Left lobe of liver (tissue), 2 donors: ENCODE measurements at places on chromosomes 3 and 15.

DNA sequence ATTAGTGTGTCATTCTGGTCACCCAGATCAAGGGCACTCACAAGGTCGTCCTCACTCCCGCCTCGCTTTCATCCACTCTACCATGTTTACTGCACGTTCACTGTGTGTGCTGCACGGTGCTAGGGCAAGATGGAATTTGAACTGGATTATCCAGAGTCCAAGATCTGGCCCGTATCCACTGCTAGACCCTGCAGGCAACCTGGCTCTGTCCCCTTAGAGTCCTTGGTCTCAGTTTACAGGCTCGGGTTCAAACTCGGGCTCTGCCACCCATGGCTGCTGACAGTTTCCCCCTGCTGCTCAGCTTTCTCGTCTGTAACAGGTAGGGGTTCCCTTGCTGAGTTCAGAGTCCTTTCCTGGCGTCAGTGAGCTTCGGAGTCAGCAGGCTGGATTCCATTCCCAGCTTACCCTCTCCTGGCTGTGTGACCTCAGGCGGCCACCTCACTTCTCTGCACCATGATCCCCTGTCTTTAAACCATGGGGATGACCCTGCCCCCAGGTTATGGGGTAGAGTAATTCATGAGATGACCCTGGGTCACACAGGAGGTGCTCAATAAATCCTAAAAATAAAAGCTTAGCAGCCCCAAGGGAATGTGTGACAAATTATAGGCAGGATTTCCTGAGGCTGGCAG is 79.6 kb upstream of the SLC6A6 start:
- no peak for DNase-seq

DNA sequence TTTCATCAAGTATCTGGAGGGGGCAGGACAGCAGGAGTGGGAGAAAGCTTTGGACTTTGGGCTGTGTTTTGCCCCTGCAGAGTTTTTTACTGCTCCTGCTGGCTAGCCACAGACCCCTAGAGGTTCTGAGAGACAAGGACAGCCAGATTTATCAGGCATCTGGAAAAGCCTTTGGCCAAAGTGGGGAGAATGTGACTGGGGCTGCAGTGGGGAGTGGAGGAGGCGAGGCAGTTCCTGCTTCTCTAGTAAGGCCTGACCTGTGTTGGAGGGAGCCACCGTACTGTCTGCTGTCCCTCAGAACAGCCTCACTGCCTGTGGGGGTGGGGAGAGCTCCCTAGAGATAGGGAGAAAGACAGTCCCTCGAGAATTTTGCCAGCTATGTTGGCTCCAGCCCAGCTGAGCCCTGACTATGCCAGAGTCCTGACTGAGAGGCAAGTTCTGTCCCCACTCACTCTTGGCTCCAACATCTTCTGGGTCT is 2.2 kb downstream of the ALPK3 start:
- DNase-seq: peak; percentile 69

- no peak for DNase-seq
Observed at GRCh38 chr3:150495149-150495548, 51.1 kb downstream of the SERP1 start.

DNA sequence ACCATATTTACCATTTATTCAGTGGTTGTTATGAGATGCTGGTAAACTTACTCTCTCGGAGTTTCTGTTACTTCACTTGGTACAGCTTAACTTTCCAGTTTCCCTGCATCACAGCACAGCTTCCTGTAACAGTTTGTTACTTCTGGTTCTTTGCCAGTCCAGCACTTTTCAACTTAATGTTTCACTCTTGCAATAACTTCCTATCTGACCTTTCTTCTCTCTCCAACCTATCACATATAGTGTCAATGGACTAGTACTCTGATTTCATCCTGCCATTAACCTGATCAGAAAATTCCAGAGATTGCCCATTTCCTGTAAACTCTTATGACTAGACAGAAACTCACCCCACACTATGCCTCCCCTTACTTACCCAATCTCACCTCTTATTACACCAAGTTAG is 3.9 kb upstream of the ATP11B start:
- no peak for DNase-seq

DNA sequence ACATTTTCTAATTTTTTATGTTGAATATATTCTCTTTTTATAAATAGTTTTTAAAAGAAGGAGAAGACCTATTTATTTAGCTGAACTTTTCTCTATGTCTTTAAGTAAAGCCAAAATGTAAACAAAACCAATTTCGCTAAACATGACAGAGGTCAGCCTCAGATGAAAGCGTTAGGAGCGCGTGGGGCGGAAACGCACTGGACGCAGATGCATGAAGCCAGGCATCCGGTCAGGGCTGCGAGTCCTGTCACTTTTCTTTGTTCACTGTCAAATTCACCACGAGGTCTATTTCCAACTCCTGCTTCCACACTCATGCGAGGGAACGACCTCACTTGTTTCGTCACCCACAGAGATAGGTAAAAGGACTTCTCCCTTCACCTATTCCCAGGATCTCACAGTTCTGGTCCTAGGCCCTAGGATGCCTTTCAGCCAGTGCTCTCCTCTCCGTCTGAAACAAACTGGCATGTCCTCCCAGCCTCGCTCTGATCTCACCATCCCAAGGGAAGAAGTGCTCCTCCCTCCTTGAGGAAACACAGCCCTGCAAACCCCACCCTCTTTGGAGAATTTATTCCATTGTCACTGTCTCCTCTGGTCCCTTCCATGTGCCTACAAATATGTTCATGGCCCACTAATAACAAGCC is 57.9 kb downstream of the ITGB5 start:
- DNase-seq: no peak

GRCh38 chr3:152971880-152972279 is 136.9 kb downstream of the P2RY1 start:
- DNase-seq: no peak

- no peak for DNase-seq
Observed at GRCh38 chr3:159872374-159873109, 116.1 kb upstream of the IL12A start.

DNA sequence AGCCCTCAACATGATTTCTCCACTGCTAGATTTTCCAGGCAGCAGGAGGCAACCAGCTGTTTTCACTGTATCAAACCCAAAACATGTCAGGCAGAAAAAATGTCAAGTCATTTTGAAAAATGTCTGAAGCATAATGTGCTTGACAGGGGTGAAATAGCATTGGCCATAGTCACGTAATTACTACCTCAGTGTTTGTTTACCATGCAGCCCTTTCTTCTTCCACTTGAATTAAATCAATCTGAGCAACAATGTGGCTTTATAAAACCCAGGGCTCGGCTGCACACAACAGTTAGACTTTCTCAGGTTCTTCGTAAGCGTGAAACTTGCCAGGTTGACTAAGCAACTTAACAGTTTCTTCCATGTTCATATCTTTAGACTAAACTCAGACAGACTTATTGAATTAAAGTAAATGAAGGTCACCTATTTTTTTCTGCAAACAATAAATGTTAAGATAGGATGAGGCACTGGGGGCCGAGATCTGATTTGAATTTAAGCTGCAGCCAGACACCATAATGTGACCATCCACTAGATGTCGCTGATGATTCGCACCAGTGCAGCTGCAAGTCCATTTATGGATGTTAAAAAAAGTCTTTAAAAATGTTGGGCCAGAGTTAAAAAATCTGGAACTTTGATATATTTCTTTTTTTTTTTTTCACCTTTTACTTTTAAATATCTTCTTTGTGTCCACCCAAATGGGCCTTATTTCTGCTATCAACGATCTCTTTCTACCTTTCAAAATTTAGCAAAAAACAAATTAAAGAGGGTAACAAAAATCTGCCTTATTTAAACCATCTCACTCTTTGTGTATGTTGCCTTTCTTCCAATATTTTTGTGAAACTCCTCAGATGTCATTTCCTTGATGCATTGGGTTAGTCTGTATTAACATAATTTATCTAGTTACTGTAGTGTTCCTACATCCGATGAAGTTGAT is 305.9 kb downstream of the CACNA2D3 start:
- DNase-seq: peak; percentile 52

GRCh38 chr3:185789891-185790830 is 34.7 kb downstream of the IGF2BP2 start:
- no peak for DNase-seq

DNA sequence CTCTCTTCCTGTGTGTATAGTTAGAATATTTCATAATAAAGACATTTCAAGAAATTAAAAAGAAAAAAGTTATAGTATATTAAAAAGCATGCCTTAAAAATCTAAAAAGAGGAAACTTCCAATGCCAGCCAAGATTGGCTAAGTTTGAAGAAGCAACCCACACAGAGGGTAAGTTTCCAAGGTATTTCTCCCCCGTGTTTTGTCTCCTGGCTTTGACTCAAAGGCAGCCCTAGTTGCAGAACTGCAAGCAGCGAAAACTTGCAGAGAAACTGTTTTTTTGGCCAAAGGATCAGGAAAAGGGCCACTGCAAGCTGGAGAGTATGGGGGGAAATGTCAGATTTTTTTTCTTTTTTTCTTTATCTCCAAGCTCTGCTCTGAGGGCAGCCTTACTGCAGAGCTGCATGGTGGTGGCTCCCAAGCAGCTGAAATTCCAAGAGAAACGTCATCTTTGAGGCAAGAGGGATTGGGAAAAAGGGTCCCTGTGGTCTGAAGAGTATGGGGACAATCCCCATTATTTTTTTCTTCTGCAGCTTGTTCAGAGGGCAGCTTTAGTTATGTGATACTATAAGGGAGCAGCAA is 23.0 kb downstream of the HACL1 start:
- DNase-seq: no peak

DNA sequence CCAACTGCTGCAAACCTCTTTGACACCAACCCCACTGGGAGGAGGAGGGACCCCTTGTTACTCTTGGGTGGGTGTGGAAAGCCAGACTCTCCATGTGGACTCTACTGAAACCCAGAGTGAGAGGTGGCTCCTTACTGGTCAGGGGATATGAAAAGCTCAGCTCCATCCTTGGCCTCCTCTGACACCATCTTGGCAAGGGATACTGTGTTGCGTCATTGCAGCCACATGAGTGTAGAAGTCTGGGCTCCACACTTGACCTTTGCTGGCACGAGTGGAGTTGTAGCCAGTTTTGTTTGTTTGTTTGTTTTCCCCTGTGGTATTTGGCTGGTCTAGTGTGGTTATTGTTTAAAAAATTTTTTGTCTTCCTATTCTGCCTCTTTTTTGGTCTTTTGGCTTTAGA is 289.1 kb downstream of the GAP43 start:
- peak; percentile 45 for DNase-seq

DNA sequence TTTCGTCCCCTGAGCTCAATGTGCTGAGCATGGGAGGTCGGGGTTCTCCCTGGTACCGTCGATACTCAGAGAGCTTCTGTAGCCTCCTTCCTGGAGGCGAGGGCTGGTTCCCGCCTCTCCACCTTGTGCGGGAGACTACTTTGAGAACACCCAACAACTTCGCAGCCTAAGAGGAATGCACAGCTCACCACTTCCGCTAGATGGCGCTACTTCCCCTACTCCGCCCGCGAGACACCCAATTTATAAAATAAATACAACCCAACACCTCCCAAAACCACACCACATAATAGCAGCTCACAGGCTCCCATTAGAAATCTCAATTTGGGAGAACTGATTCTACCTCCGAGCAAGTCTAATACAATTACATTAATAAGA is 1.2 kb downstream of the RGMA start:
- DNase-seq: no peak

DNA sequence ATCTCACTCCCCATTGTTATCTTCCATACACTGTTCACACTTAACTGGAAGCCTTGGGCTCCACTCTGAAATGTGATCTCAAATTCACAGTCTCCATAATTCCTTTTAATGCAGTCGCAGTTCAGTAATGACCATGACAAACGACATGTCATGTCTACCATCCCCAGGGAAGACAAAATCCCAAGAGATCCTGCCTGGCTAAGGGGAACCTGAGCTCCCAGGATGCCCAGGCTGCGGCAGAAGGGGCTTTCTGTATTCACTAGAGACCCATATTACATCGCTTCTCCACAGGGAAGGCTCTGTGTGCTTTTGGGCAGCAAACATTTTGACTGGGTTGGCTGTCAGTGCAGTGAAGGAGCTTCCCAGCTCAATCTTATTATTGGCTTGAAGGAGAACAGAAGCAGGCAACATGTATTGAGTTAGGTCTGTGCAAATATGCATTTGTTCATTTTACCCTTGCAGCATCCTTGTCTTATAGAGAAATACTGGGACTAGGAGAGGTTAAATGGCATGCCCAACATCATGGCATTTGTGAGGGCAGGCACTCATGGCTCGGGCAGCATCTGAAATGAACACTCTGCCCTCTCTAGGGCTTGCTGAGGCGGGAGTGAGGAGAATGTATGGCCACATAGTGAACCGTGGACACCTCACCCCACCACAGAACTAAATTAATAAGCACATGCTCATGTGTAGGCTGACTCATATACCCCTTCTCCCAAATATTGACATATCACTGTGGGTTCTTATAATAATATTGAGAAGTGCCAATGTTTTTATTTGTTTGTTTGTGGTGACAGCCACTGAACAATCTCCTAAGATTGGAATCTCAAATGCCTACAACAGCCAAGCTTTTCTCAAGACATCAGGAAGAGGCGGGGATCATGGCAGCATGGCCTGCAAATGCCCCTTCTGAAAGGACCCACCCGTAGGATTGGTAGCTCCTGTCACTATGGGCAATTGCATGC is 141.6 kb upstream of the FOXB1 start:
- DNase-seq: no peak

DNA sequence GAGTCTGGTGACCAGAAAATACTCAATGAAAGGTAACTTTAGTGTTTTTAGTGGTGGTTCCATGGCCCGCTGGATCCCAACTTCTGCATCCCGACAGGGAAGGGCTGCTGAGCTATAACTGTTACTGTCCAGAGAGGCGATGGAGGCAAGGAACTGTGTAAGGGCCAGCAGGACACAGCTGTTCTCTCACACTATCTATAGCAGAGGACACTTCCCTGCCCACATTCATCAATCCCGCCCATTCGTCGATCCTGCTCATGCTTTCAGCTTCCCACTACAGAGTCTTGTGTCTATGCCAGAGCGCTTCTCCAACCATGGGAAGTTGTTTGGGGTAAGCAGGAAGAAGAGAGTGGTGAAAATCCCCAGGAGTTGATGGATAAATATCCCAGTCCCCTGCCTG is 8.4 kb downstream of the COLQ start:
- DNase-seq: no peak

GRCh38 chr3:102553876-102554275 is 119.1 kb downstream of the ZPLD1 start:
- DNase-seq: no peak

GRCh38 chr3:12143949-12144504 is 14.7 kb downstream of the TIMP4 start:
- no peak for DNase-seq

GRCh38 chr3:104785947-104786346 is 580.8 kb upstream of the ALCAM start:
- DNase-seq: no peak

GRCh38 chr3:117997201-117998049 is 1037.2 kb downstream of the IGSF11 start:
- peak; percentile 68 for DNase-seq

DNA sequence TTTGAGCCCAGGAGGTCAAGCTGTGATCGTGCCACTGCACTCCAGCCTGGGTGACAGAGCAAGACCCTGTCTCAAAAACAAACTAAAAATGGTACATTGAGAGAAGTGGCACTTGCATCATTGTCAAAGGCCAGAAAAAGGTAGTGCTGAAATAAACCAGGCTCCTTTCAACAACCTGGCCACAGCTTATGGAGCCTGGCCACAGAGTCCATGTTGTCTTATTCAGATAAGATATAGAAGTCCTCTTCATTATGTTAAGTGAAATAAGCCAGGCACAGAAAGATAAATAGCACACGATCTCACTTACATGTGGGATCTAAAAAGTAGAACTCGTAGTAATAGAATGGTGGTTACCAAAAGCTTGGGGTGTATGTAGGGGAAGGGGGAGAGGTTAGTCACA is 34.8 kb downstream of the EMC4 start:
- DNase-seq: no peak
